ENCODE measurements at places on chromosomes 4 and X.

- no peak for DNase-seq
Observed at GRCh38 chrX:153867671-153868070, 18.3 kb downstream of the L1CAM start.

GRCh38 chrX:9519546-9520216 is 54.8 kb downstream of the TBL1X start:
- DNase-seq: no peak

DNA sequence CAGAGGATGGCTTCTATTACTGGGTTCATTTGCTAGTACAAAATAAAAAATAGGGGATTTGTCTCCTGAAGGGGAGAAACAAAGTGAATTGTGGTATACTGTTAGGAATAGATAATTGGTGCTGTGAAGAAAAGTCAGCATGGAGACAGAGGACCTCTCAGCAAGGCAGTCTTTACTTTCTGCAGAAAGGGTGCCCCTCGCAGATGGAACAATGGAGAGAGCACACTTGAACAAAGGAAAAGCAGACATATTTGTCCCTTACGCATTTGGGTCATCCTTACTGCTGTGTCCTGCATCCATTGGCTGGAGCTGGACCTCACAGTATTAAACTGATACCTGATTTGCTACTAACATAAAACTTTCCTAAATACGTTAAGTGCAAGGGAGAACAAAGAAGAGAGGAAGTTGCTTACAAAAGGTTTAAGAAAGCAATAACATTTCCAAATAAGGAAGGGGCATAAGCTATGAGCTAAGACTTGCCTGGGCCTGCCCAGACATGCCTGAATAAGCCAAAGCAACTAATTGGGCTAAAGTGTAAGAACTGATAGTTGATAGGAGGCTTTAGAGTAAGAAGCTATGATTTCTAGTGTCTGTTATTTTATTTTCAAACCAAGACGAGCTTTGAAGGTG is 83.8 kb downstream of the CCKAR start:
- DNase-seq: no peak

GRCh38 chr4:143773998-143774895 is 73.8 kb upstream of the FREM3 start:
- DNase-seq: no peak

DNA sequence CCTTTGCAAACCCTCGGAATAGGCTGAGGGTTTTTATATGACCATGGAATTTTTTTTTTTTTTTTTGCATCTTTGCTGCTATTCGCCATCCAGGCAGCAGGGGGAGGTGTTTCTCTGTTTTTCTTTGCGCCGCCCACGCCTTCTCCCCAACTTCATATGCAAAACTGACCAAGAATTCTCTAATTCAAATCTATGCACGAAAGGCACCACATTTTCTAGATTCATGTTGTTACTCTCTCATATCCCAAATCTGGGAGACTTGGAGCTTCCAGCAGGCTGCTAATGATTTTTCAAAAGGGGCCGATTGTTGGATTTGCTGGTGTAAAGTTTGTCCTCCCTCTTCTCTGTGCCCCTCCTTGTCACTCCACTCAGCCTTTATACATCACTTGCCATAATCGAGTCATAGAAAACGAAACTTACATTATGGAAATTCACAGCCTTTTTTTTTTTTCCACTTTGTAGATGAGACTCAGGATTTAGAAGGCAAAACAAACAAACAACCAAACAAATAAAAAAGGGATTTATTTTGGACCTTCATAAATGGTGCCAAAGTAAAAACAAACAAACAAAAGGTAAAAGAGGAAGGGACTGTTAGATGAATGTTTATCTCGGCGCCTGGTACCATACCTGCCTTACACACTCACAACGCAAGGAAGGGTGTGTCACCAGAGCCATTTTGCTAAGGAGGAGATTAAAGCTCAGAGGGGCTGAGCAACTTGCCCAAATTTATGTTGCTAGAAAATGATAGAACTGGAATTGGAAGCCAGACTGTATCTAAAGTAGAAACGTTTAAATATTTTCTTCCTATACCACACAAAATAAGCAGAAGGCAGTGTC is 29.3 kb upstream of the BOD1L1 start:
- no peak for DNase-seq

- DNase-seq: no peak
Observed at GRCh38 chr4:44679060-44679459, 840 bp downstream of the GUF1 start.

GRCh38 chr4:2651998-2652397 is 104.1 kb downstream of the TNIP2 start:
- no peak for DNase-seq

- no peak for DNase-seq
Observed at GRCh38 chrX:19127649-19128168, 5.4 kb upstream of the ADGRG2 start.

- no peak for DNase-seq
Observed at GRCh38 chr4:41509451-41509866, 28.5 kb upstream of the LIMCH1 start.

DNA sequence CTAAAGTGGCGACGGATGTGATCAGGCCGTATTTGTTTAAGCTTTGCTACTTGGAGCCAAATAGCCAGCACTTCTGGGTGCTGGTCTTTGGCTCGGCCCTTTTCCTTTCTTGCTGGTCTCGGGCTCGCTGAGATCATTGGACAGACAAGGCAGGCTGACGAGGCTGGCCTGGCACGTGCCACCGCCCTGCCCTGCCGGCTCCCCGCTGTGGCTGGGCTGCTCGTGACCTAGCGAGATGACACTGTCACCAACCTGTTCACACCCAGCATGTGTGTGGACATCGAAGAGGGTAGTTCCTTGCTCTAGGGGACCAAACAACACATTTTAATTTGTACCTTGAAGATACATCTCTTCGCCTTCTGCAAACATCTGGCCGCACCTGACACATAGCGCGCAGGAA is 98.0 kb downstream of the ABLIM2 start:
- no peak for DNase-seq

- DNase-seq: no peak
Observed at GRCh38 chrX:48827654-48827968, 1.3 kb downstream of the ERAS start.

Measured in BJ (cell line).